ENCODE measurements at places on chromosomes 2 and 18.

GRCh38 chr2:236731767-236732580 lies 162.3 kb downstream of the ACKR3 start:
- no peak for DNase-seq

DNA sequence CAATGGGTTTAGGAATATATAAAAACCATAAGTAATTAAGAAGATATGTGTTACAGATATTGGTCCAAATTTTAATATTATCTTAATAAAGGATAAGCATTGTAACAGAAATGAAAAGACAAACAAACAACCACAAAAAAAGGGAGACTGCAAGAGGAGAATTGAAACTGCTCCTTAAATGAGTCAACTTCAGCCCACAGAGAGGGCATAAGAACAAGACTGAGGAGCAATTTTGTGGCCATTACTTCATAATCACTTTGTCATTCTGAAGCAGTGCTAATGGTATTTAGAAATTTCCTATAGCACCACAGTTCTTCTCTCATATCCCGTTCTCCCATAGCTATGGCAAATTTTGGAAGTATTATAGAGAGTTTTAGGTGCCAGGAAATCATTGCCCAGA lies 193.2 kb upstream of the HNMT start:
- DNase-seq = no peak

DNA sequence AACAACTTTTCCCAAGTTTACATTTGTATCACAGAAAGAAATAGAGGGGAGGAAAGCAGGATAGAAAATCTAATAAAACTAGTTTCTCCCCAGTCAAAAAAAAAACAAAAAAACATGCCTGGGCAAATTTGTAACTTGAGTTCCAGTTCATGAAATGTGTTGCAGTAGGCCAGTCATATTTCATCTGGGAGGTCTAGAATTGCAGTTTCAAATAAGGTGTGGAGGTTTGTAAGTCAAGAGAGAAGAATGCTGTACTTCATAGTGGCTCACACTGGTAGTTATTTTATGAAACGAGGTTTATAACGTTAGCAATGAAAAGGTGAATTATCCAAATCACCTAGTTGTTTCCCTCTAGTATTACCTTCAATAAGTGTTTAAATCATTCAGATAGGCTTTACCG lies 1313.9 kb upstream of the SLC39A10 start:
- DNase-seq = no peak

GRCh38 chr2:13480057-13480456 lies 763.3 kb downstream of the TRIB2 start:
- no peak for DNase-seq

- DNase-seq = no peak
Observed at GRCh38 chr2:23836505-23836904, 90.4 kb downstream of the ATAD2B start.

DNA sequence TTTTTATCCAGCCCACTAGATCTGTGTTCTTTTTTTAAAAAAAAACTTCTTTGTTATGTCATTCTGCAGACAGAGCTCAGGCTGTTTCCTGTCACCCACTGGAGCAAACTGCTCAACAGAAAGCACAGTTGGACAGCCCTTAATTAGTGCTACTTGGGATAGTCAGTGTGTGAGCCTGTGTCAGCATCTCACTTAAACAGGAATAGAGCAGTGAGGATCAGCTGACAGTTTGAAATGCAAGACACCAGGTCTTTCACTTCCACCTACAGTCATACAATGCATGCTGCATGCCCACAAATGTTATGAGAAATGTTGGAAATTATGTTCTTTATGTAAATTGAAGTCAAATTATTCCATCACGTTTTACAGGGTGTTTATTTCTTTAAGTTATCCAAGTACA lies 174.9 kb downstream of the NR4A2 start:
- DNase-seq = no peak

- no peak for DNase-seq
Observed at GRCh38 chr2:12032975-12033374, 286.5 kb downstream of the LPIN1 start.

GRCh38 chr2:203697190-203697589 lies 9.2 kb upstream of the CD28 start:
- no peak for DNase-seq

GRCh38 chr2:7201851-7202250 lies 284.6 kb downstream of the RNF144A start:
- no peak for DNase-seq

DNA sequence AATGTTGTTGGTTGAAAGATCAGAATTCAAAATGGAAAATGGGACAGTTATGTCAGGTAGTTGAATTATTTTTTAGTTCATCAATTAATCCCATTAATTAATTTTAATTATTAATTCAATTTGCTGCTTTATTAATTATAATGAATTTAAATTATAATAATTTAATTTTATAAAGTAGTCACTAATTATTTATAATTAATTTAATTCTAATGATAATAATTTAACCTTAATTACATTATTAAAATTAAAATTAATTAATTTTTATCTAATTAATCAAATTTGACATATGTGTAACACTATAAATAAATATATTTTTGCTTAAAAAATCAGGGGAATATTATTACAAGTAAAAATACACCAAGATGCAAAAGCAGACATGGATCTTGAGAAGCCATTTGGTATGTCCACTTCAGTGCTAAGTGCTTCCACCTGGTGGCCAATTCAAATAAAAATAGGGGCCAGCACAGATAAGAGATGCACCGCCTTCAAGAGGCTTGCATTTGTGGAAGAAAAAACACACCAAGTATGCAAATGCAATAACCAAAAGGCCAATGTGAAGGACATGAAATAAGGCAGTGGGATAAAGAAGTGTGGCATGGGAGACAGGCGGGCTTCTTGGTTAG lies 73.2 kb downstream of the MBP start:
- peak; percentile 45 for DNase-seq

DNA sequence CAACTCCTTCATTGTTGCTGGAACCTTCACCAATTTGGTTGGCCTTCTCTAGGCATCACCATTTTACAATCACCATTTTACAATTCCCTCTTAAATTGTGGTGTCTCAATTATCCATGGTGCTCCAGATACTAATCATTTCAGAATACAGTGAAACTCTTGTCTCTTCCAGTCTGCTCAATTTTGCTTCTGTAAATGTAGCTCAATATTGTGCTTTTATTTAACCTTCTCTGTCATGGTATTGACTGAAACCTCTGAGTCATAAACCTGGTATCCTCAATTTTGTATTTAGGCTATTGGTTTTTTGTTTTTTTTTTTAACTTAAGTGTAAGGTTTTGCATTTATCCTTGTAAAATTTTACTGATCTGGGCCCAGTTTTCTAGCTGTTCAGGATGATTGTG lies 16.1 kb downstream of the STRADB start:
- no peak for DNase-seq

- no peak for DNase-seq
Observed at GRCh38 chr2:47063538-47063930, 91.6 kb downstream of the STPG4 start.

GRCh38 chr2:189505492-189505891 lies 64.2 kb downstream of the WDR75 start:
- no peak for DNase-seq

GRCh38 chr2:220695397-220696279 lies 876.5 kb downstream of the EPHA4 start:
- no peak for DNase-seq

GRCh38 chr18:78733762-78734613 lies 245.6 kb upstream of the SALL3 start:
- no peak for DNase-seq

- DNase-seq = no peak
Observed at GRCh38 chr2:232540441-232541041, 1.0 kb downstream of the CHRNG start.

DNA sequence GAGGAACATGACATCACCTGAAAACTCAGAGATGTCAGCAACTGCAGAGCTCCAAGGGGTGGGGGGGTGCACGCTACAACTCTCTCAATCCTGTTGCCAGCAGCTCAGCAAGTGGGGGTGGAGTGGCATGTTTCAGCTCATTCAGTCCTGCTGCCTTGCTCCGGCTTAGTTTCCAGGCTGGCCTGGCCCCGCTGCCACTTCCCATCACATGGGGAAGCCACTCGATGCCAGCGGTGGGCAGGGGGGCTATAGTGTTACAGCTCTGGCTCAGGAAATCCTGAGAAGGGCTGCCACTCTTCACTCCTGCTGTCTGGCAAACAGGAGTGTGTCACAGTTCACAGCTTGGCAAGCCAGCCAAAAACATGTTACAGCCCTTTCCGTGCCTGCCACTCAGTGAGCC lies 356.5 kb upstream of the GULP1 start:
- DNase-seq = no peak

DNA sequence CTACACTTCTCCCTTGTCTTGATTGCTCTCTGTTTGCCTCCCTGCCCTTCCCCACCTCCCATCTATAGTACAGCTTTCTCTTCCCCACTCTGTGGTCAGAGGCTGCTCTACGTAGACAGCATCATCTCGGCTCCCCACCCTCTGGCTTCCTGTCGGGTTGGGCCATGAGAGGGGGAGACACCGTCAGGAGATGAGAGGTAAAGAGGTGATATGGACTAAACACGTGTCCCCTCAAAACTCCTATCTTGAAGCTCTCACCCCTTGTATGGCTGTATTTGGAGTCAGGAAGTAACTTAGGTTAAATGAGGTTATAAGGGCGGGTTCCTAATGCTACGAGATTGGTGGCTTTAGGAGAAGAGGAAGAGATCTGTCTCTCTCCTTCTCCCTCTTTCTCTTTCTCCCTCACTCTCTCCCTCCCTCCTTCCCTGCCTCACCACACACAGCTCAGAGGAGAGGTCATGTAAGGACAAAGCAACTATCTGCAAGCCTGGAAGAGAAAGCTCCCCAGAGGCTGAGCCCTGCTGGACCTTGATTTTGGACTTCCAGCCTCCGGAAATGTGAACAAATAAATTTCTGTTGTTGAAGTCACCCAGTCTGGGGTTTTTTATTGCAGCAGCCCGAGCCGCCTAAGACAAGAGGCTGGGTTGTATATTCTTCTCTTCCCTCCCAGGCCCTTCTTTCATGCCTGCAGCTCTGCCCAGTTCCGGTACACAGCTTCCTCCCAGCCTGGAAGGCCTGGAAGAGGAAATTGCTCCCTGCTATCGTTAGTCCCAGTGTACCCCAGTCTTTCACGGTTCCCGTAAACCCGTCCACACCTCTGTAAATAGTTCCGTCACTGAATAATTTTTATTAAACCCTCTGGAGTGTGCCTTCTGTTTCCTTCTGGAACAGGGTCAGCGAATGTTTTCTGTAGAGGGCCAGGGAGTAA lies 138.0 kb downstream of the AKAIN1 start:
- DNase-seq = no peak

- DNase-seq = no peak
Observed at GRCh38 chr2:234512884-234513669, 16.2 kb upstream of the ARL4C start.

GRCh38 chr2:23687713-23688112 lies 239.2 kb downstream of the ATAD2B start:
- no peak for DNase-seq

DNA sequence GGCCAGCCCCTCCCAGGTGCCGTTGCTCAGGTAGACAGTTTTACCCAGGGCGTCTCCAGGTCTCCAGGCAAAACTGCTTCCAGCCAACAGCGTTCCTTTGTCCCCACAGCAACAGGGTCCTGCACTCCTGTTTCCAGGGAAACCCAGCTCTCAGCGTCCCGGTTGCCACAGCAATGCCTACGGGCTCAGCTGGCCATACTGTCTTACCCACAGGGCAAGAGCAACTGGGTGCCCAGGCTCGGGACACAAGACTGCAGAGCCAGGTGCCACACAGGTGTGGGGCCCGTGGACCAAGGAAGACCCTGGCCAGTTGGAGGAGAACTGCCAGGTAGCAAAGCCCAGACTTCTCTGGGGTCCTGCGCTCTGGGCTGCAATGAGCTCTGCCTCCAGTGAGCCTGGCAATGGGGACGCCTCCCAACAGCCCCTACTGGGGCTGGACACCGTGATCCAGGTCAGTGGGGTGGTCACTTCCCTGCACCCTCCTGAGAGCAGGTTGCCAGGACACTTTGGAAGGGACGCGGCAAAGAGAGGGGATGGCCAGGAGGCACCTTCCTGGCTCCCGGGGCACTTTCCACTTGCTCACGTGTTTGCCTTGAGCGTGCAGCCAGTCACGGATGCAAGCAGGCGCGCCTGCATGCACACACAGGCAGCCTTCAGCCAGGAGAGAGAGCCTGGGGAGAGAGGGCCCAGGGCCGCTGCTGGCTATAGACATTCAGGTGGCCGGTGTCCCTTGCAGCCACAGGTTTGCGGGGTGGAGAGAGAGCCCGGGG lies at the start of gene CROCC2:
CROCC2 (plus strand) TSS at position 196 of the 770 bp plus-strand sequence; CDS start at position 374, 178 bp downstream.
- DNase-seq = no peak

DNA sequence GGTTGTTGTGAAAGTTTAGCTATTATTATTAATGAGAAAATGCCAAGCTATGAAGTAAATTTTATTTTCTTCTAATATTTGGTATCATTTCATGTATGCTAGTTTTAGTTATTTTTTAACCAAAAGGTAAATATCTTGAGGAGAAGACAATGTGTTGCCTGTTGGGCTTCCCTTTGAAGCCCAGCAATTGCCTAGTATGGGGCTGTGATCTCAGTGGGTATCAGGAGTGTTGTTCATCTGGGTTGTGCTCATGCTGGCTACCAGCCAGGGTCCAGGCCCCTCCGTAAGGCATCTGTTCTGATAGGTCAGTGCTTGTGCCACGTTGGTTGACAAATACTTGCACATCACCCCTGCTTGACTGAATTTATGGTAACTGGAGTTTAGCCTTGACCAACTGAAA lies 38.0 kb upstream of the DARS1 start:
- DNase-seq = no peak

GRCh38 chr2:22893761-22894517 lies 491.0 kb upstream of the KLHL29 start:
- DNase-seq = no peak

DNA sequence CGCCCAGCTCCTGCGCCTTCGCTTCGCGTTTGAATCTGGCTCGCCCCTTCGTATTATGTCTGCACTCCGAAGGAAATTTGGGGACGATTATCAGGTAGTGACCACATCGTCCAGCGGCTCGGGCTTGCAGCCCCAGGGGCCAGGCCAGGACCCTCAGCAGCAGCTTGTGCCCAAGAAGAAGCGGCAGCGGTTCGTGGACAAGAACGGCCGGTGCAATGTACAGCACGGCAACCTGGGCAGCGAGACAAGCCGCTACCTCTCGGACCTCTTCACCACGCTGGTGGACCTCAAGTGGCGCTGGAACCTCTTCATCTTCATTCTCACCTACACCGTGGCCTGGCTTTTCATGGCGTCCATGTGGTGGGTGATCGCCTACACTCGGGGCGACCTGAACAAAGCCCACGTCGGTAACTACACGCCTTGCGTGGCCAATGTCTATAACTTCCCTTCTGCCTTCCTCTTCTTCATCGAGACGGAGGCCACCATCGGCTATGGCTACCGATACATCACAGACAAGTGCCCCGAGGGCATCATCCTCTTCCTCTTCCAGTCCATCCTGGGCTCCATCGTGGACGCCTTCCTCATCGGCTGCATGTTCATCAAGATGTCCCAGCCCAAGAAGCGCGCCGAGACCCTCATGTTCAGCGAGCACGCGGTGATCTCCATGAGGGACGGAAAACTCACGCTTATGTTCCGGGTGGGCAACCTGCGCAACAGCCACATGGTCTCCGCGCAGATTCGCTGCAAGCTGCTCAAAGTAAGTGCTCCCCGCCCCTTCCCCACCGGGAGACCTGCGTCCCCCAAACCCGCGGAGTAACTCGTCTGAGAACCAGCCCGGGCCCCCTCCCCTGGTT lies 453 bp downstream of the KCNJ3 start:
- no peak for DNase-seq

All from LNCaP clone FGC (cell line).